ENCODE measurements at places on chromosomes 12 and 14.

- no peak for DNase-seq
Measured at GRCh38 chr14:96245710-96246538, 10.1 kb upstream of the BDKRB1 start.

DNA sequence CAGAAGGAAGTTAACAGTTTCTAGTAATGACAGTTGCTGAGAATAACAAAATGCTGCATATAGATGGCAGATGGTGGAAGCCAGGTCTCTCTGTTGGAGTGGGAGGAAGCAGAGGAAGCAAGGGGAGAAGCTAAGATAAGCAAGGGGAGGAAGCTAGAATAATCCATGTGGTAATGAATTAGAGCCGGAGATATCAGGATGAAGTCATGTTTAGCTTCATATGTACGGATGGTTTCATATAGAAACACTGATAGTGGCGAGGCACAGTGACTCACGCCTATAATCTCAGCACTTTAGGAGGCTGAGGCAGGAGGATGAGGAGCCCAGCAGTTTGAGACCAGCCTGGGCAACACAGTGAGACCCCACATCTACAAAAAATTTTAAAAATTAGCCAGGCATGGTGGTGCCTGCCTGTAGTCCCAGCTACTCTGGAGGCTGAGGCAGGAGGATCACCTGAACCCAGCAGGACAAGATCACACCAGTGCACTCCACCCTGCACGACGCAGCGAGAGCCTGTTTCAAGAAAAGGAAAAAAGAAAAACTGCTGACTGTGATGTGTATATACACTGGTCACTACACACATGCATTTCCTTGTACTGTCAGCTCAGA lies 49.2 kb downstream of the ANAPC7 start:
- no peak for DNase-seq

GRCh38 chr12:14846876-14847580 lies 3.7 kb upstream of the ART4 start:
- no peak for DNase-seq

- peak; percentile 73 for DNase-seq
Measured at GRCh38 chr12:120231316-120232011, 30.6 kb upstream of the RPLP0 start.

DNA sequence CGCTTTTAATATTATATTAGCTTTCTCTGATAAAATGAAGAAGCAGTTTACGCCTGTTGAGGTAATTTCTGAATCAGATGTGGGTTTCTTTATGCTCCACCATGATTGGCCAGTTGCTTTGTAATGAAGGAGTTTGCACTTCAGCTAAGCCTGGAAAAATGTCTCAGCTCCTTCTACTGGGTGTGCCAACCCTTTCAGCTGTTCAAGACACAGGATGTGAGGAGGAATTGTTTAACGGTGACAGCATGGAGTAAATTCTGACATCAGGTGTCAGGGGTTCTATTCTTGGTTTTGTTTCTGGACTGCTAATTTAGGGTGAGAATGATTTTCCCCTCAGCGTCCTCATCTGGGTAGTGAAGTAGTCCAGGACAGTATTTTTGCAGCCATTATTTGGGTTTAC lies 43.5 kb downstream of the FLRT2 start:
- DNase-seq: no peak

Measured in epithelial cell of proximal tubule (primary cell).